ENCODE measurements at places on chromosomes 4 and X. TPM values are rescaled to one million over a fixed set of nuclear protein-coding genes. Genes with fewer than 3 reads are reported as not detected.
A peak's percentile ranks its signal among the peaks of the same experiment; 100 is the strongest.

DNA sequence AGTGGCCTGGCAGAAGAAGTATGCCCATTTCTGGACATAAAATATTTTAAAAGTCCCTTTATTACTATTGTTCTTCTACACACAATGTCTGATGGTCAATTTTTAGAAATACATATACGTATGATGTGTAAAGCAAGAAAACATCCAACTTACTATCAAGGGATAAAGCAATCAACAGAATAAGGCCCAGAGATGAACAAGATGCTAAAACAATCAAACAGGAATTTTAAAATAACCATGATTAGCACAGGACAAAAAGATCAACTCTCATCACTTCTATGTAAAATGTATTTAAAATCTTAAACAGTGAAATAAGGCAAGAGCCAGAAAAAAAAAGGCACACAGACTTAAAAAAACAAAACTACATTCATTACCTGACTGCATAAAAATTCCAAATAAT, 60.9 kb downstream of the MTNR1A start:
- DNase-seq, result no peak

DNA sequence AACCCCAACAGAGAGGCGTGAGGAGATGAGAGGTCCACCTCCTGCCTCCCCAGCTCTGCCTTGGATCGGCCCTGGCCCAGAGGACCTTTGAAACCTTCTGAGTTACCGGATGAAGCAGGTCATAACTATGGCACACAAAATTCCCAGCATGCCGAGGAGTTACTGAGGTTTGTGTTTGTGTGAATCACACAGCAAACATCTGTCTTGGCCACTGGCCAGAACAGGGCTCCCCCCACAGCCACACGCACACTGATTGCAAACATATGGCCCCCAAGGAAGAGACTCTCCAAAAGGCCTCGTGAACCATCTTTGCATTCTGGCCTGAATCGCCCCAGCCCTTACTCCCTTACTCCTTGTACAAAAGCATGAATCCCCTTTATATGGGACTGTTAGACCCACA, 18.9 kb downstream of the RPS4X start:
- no peak for DNase-seq

- no peak for DNase-seq
These were observed 112.7 kb downstream of the ZAR1 start for GRCh38 chr4:48602763-48603162.

- no peak for DNase-seq
These were observed 21.7 kb downstream of the CLOCK start for GRCh38 chr4:55524844-55525571.

DNA sequence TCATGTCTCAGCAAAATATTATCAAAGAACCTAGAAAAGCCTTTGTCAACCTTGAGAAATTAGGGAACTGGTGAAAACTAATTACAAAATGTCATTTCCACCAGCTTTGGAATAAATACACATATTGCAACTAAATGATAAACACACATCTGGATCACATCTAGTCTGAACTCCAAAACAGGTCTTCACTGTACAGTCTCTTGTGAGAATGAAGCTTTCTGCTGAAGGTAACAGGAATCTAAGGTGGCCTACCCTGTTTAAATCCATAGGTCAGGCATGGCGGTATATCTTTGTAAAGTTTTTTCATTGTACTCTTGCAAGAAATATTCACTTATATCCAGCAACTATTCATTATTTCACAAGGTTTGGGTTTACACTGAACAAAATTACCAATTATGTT, 1.7 kb downstream of the SH3D19 start:
- DNase-seq, result no peak

DNA sequence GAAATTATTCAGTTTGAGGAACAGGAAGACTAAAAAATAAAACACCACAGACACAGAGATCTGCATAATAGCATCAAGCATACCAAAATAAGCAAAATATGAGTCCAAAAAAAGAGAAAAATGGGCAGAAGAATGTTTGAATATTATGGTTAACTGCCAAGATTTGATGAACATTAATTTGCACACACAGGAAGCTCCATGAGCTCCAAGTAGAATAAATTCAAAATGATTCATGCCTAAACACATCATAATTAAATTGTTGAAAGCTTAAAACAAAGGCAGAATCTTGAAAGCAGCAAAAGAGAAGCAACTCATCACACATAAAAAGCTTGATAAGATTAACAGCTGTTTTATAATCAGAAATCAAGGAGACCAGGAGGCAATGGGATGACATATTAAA, 156.6 kb upstream of the ARSJ start:
- DNase-seq, result no peak

GRCh38 chr4:151403656-151404055, 5.3 kb upstream of the FHIP1A start:
- no peak for DNase-seq

DNA sequence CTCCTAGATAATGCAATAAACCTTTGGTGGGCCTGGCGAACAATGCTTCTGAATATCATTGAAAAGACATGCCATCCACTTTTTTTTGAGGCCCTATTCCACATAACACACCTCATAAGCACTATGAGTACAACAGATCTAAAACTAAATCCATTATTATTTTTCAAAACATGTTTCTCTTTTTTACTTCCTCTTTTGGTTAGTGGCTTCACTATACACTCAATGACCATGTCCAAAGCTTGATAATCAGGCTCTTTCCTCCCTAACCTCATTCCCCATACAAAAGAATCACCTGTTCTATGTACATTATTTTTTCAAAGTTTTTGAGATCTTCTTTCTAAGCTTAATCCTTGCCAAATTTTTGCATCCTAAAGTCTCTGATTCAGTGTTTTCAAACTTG, 20.4 kb upstream of the NPY2R start:
- DNase-seq, result no peak

- DNase-seq, result no peak
These were observed 67.1 kb downstream of the CHM start for GRCh38 chrX:85980286-85980685.

DNA sequence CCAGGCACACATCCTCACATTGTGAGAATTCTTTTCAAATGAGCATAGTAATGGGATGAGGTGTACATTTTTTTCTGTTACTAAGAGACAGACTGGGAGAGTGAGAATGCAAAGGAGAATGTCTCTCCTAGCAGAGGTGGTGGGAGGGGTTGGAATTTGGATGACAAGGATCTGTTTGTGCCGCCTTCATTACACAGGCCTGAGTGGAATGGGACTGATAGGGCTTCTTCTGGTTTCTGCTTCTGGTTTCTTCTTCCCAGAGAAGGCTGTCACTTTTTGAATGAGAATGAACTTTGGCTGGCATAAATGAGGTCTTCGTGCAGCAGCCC, 55.4 kb downstream of the C4orf51 start:
- DNase-seq, result no peak

- no peak for DNase-seq
These were observed 61.4 kb downstream of the WFS1 start for GRCh38 chr4:6331018-6331417.

DNA sequence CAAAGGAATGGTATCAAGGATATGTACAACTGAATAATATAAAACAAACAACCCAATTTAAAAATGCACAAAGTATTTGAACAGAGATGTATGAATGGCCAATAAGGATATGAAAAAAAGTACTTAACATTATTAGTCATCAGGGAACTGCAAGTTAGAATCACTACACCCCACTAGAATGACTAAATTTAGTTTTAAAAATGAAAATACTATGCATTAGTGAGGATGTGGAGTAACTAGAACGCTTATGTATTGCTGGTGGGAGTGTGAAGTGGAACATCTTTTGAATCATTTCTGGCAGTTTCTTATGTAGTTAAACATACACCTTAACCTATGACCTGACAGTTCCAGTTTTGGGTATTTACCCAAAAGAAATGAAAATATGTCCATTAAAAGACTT, 13.0 kb upstream of the SLC16A2 start:
- DNase-seq, result no peak

GRCh38 chr4:81965454-81965853, 408.3 kb downstream of the HNRNPD start:
- DNase-seq, result no peak

GRCh38 chr4:24704149-24704548, 91.2 kb upstream of the SOD3 start:
- no peak for DNase-seq

DNA sequence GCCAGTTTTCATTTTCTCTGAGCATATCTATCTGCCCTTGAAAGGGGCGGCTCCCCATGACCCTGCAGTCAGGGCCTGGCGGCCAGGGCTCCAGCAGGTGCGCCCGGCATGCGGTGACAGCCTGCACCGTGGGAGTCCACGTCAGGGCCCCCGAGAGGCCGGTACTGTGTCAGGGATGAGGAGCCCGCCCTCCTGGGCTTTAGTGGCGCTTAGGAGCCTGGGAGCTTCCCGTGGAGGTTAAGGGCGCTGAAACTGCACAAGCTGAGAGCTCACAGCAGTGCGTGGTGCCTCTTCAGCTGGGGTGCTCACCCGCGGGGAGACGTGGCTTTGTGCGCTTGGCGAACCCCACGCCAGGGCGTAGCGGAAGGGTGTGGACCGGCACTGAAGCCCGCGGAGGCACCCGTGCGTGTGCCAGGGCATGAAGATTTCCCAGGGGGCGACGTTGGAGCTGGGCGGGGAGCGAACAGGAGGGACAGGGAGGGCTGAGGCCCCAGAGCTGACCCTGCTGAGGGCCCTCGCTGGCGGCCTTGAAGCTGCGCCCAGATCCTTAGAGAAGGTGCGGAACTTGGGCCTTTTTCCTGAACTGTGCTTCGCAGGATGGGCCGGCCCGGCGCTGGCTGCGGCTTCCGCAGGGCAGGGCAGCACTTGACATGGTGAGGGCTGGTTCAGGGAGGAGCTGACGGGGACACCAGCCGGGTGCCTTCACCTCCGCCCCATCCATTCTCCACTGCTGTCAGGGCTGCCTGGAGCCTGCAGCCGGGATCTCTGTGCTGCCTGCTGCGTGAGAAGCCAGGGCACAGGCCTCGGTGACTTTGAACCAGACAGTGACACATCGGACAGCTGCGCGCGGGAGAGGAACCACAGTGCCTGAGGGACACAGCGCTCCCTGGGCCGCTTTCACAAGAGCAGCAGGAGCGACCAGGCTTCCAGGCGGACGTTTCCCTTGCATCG, 32.9 kb downstream of the HTT-AS start:
- peak; percentile 20 for DNase-seq

- DNase-seq, result no peak
These were observed 38.7 kb upstream of the THOC2 start for GRCh38 chrX:123771449-123772064.

DNA sequence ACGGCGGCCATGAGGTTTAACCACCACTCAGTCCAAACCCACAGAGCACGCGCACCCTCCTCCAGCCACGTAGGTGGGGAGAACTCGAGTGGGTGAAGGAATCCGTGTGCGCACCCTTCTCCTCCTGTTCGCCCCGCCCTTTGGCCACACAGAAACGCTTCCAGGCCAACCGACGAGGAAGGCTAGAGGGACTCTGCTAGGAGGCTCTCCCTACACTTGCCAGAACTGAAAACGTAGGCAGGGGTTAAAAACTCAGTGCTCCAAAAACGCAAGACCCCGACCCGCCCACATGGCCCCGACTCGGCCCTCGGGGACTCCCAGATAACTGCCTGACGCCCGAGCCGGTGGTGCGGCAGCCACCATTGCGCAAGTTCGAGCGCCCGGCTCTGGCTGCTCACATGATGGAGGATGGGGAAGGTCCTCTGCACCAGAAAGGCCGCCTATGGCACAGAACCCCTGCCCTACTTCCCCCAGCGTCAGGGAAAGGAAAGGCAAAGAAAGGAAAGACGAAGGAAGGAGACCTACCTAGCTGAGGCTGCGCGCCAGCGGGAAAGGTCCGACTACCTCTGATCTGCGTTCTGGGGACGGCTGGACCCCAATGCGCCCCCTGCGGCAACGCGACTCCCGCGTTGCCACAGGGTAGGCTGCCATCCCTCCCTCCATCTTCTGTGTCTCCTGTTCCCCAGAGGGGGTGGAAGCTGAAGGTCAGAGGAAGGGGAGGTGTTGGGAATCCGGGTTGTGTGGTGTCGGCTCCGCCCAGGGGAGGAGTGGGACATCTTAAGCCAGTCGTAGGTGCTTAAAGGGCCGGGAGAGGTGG, 201.9 kb upstream of the AGTR2 start:
- DNase-seq, result no peak

DNA sequence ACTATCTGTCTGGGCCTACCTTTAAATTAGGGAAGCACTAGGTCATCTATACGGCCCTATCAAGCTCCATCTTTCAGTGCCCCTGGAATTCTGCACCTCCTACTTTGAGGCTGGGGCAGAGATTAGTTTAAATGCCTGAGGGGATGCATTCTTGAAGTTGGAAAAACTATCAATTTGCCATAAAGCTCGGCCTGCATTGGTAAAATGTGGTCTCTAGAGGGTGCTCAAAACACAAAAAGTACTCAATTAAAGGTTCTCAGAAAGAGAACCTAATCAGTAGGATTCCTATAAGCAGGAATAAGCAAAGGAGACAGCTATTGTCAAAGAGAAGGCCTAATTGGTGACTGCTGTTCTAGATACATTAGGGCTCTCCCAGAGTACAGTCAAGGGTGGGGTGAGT, 111.7 kb downstream of the AMER1 start:
- no peak for DNase-seq

DNA sequence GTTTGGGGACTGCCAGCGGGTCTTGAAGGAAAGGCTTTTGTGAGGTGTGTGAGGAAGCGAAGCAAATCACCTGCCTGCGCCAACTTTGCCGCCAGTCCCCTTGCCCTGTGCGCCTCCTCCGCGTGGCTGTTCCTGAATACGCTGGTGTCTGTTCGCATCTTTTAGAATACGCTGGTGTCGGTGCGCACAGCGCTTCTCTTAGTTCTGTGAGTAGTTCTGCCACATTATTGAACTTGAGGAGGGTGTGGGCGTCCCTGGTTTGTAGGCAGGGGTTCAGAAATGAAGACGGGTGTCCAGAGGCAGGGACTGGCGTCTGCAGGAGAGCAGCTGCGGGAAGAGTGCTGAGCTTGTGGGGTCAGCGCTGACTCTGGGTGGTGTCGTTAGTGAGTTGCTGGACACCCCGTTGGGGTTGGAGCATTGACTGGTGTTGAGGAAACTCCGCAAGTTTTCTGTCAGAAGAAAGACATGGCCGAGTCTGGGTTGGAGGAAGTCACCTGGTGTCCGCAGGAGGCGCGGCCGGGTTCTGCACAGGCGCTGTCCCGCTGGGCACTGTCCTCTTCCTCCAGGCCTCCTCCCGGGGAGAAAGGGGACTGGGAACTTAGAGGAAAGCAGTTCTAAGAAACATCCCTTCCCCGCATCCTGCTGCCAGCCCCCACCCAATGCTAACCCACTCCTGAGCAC, 930 bp downstream of the ZNF718 start:
- no peak for DNase-seq

DNA sequence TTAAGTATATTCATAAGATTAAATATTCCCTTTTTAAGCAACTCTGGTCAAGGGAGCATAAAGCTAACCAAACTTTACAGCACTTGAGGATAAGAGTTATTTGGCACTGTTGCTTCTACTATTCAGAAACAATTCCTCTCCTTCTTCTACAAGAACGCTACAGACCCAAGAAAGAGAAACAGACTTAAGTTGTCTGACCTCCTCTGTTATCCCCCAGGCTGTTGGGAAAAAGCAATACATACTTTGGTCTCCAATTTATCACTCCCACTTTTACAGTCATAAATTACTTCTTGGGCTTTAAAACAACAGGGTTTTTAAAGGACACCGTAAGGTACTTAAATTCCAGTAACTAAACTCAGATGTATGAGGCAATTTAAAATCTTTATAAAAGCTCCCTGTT, 147.4 kb downstream of the COL25A1 start:
- DNase-seq, result no peak

- DNase-seq, result no peak
These were observed 332.5 kb downstream of the PDGFC start for GRCh38 chr4:156638925-156639605.

ZFX gene
- 71.1 TPM for total RNA-seq

PRR32 gene
- not detected for total RNA-seq

USP38 gene
- total RNA-seq, result 23.4 TPM

BEND2 gene
- not detected for total RNA-seq

GLOD5 gene
- not detected for total RNA-seq

LGI2 gene
- not detected for total RNA-seq

IL2RG gene
- 301 TPM for total RNA-seq

PCDH19 gene
- total RNA-seq, result not detected
